ENCODE measurements at places on chromosomes 4 and X.

- no peak for DNase-seq
Observed at GRCh38 chr4:914531-914930, 17.6 kb downstream of the GAK start.

DNA sequence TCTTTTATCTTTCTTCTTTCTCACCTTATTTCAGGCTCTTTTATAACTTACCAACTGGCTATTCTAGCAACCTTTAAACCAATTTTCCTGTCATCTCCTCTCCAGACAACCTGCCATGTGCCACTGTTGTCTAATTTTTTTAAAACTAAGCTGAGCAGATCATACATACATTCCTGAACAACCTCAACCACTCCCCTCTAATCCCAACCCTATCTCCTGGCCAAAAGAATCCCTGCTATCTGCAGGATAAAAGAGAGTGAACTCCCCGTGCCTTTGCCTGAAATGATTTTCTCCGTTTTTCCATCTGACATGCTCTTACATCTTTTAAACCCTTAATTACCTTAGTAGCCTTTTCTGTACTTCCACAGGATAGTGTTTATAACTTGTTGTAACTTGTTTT lies 35.5 kb downstream of the DCUN1D4 start:
- DNase-seq = no peak

GRCh38 chr4:130393231-130393630 lies 1297.3 kb downstream of the C4orf33 start:
- DNase-seq = no peak

DNA sequence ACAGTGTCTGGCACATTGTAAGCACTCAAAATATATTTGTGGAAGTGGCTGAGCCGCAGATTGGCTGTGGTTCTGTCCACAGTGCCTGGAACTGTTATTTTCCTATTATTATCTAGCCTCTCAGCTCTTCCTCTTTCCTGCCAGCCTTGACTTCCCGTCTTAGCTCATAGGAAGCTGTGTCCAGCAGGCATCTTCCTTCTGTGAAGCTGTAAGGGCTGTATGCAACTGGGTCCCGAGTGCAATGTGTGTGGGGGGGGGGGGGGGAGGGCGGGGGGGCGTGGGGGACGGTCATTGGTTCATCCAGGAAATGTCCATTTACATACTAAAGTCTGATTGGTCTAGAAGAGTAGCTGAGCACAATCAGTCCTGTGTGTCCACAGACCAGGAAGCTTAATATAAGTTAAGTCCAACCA lies 210.7 kb downstream of the PDGFRA start:
- DNase-seq = no peak

GRCh38 chr4:113073451-113074005 lies 24.1 kb downstream of the ANK2 start:
- no peak for DNase-seq

DNA sequence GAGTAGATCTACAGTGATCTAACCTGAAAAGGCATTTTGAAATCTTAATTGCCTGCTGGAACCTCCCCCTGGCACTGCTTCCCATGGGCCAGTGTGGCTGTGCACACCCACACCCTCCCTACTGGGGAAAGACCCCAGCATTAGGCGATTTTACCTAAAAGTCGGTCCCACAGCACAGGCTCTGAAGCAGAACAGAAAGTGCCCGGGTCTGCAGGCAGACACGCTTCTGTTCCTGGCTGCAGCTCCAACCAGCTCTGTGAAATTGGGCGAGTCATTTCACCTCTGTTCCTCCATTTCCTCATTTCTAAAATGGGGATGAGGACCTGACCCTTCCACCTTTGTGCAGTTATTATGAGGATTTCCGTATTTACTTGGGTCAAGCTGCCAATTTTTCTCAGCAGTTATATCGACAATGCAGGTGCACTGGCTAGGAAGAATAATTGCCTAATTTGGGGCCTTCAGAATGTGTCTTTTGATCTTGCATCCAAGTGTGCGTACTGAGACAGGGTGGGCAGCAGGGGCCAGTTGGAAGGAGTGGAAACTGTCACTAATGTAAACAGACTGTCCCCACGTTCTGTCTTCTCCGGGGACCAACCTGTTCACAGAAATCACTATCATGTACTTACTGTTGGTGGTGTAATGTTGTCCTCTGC lies 7.1 kb downstream of the KLF3 start:
- no peak for DNase-seq
